ENCODE measurements at places on chromosomes 6 and 20.

DNA sequence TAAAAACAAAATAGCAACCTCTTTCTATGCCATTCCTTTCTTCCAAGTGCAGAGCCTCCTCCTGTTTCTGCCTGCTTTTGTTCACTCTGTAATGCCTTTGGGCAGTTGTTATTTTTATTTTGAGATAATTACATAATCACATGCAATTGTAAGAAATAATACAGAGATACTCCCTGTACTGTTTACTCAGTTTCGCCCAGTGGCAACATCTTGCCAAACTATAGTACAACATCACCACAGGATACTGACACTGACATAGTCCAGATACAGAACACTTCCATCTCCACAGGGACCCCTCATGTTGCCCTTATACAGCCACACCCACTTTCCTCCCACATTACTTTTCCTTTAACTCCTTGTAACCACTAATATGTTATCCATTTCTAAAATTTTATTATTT is 59.7 kb downstream of the BANF2 start:
- no peak for DNase-seq

GRCh38 chr20:2300420-2300819 is 4.6 kb downstream of the TGM3 start:
- no peak for DNase-seq

- no peak for DNase-seq
These were observed 902 bp downstream of the SAMHD1 start for GRCh38 chr20:36950414-36951197.

DNA sequence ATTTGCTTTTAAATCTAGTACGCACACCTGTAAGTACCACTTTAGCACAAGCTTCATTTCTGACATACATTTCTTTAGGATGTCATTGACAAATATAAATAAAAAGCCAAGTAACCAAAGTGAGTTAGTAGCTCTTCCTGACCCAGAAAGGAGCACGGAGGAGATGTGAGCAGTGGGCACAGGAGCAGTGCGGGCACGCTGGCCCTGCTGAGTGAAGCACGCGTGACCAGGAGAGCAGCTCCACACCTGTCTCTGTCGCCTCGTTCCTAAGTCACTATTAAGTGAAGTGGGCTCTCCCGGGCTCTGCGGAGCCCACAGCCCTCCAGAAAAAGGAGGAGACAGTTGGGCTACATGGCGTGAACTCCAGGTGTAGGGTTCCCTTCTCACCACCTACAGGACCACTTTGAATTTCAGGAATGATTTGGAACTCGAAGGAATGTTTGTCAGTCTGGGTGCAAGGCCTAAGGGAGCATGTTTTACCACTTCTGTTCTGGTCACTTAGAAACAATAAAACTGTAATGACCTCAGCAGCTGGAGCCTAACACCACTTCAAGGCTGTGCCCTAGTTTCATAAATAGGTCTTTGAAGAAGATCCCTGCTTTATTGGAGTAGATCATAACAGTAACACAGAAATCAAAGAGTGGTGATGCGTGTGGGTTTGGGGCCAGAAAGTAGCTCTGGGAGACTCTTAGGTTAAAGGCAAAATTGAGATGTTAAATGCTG is 95.9 kb downstream of the FAM120B start:
- no peak for DNase-seq

GRCh38 chr6:38284802-38285394 is 354.8 kb downstream of the BTBD9 start:
- no peak for DNase-seq

DNA sequence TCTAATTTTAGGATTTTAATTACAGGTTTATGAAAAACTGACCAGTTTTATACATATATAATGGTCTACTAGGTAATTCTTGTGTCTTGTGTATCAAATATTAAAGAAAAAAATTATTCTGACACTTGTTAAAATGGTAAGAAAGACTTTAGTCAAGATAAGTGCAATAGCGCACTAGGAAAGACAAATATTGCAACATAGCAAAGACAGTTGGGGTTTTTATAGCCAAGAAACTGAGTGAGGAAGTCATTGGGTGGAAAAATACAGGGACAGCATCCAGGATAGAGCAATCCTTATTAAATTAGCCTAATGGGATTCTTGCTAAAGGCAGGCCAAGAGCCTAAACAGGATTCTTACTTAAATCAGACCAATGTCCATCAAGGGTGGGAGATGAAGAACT is 71.1 kb downstream of the ROS1 start:
- no peak for DNase-seq

DNA sequence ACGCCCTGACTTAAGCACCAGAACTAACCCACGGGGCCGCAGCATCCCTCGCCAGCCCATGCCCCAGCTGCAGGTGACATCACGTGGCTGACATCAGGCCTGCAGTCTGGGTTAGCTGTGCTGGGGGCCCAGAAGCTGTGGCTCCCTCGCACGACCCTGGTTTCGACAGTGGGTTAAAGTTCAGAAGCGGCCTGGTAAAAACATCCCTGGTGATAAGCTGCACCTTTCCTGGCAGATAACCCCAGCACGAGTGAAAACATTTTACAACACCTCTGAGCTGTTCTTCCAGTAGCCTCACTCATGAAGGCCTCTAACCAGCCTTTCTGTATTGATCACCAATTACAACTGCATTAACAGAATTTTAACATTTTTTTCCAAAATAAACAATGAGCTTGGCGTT is 136.4 kb upstream of the RREB1 start:
- DNase-seq: no peak

DNA sequence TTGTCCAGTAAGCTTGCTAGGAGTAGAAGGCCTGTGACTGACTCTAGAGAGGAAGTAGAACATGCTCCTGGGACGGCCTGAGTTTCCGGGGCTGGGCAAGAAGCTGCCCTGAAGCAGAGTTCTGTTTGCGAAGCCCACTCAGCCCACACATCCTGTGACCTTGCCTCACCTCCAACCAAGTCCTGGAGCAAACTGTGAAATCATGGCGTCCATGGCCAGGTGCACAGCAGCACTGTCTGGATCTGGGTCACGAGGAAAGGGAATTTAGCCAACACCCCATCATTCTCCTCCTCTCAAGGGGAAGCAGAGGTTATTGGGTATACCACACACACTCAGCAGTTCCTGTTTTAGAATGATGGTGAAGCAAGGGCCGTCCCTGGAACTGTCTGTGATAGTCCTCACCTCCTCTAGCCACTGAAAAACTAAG is 87.5 kb downstream of the CRYBG1 start:
- DNase-seq: no peak

GRCh38 chr20:2261046-2261485 is 34.7 kb upstream of the TGM3 start:
- no peak for DNase-seq

GRCh38 chr6:105193647-105194046 is 13.8 kb upstream of the POPDC3 start:
- DNase-seq: no peak

DNA sequence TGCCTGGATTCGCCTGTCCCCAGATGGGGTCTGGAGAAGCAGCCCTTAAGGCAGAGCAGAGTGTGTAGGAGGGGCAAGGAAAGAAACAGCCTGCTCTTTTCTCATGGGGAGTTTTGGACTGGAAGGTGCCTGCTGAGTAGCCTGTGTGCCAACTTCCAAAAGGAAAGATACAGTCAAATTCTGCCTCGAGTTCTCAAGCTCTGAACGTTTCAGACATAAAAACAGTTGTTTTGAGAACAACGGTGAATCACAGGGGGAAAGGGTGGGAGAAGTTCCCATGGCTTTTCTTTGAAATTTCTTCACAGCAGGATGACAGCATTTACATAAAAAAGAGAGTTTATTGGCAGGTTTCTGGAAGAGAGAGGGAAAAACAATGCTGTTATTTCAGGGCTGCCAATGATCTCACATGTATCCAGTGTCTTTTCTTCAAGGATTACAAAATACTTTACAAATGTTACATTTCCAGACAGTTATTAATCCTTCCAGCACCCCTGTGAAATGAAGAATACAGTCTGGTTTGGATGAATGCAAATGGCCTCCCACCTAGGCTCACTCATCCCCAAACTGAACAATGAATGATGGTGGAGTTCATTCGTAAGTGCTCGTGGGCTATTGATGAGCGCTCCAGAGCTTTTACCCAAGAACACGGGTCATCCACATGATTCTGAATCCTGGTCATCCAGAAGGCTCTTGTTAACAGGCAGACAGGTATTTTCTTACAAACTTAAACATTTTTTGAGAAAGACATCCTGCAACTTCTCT is 33.8 kb upstream of the ECI2 start:
- no peak for DNase-seq

DNA sequence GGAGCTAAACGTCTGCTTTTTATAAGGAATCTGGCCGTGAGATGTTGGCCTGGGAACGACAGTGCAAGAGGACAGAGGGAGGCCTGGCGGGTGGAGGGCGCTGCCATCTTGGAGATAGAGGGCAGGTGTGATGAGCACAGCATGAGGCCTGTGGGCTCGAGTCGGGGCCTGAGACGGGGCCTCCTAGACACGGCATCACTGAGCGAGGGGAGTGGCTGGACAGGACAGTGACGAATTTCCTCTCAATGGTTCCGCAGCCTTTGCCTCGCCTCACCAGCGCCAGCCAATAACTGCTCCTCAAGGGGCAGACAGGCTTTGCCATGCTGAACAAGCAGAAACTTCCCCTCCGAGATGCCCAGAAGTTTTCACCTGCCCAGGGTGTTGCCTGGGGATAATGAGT is 376.7 kb downstream of the THBS2 start:
- DNase-seq: no peak

- DNase-seq: no peak
These were observed 83.3 kb downstream of the DCDC2 start for GRCh38 chr6:24274441-24275083.

GRCh38 chr6:8707956-8708772 is 272.8 kb upstream of the SLC35B3 start:
- no peak for DNase-seq

DNA sequence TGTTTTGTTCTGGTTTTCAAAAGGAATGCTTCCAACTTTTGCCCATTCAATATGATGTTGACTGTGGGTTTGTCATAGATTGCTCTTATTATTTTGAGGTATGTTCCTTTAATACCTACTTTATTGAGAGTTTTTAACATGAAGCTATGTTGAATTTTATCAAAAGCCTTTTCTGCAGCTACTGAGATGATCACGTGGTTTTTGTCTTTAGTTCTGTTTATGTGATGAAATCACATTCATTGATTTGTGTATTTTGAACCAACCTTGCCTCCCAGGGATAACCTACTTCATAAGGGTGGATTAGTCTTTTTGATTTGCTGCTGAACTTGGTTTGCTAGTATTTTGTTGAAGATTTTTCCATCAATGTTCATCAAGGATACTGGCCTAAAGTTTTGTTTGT is 92.7 kb upstream of the TCF21 start:
- DNase-seq: no peak

- DNase-seq: no peak
These were observed 31.6 kb downstream of the DSE start for GRCh38 chr6:116402108-116402937.

GRCh38 chr6:168371981-168372711 is 52.6 kb upstream of the DACT2 start:
- DNase-seq: no peak

- DNase-seq: no peak
These were observed 113.1 kb downstream of the FOXA2 start for GRCh38 chr20:22471156-22471836.

DNA sequence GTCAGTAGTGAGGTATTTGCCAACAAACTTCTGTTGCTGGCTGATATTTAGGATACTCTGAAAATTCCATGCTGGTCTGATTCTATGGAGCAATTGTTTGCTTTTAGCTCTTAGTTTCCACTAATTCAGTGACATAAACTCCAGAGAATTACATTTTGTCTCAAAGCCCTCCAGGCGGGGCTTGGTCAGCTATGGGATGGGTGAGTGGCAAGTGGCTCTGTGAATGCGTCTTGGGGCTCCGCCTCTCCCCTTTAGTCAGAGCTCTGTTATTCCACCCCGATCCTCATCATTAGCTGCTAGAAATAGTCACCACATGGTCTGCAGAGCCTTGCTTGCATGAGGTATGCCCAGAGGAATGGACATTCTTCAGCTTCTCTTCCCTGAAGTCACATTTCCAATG is 540.6 kb downstream of the QKI start:
- DNase-seq: no peak
